EL (cell line): ENCODE measurements at places on chromosomes 12 and 14.

DNA sequence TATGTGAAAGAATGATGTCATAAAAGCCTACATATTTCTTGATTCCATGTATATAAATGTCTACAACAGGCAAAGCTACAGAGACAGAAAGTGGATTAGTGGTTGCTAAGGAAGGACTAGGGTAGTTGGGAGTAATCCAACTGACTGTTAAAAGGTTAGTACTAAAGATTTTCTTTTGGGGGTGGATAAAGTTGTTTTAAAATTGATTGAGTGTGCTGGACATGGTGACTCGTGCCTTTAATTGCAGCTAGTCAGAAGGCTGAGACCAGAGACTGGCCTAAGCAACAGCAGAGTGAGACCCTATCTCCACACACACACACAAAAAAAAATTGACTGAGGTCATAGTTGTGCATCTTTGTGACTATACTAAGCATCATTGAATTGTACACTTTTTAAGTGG lies 234.3 kb downstream of the C12orf50 start:
- no peak for DNase-seq

- DNase-seq, result no peak
Measured at GRCh38 chr12:71546322-71546861, 106.8 kb downstream of the LGR5 start.

DNA sequence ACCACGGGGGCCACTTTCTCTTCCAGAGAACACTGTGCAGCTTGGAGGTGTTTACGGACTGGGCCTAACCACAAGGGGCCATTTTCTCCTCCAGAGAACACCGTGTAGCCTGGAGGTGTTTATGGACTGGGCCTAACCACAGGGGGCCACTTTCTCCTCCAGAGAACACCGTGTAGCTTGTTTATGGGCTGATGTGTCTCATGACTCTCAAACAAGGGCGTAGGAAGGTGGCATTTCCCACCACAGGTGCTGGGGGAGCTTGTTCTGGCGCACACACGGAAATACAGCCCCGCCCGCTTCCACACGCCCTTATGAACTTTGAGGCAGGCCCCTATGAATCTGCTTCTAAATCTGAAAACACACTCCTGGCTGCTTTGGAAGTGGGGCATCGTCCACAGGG lies 174.6 kb upstream of the SFSWAP start:
- DNase-seq, result no peak

GRCh38 chr14:100140452-100141078 lies 18.9 kb downstream of the DEGS2 start:
- DNase-seq, result no peak

- no peak for DNase-seq
Measured at GRCh38 chr14:103296987-103297386, 37.0 kb upstream of the EIF5 start.

- DNase-seq, result no peak
Measured at GRCh38 chr12:111102102-111102739, 181.8 kb upstream of the MYL2 start.

GRCh38 chr12:68490476-68490875 lies 120.2 kb upstream of the RAP1B start:
- DNase-seq, result no peak

DNA sequence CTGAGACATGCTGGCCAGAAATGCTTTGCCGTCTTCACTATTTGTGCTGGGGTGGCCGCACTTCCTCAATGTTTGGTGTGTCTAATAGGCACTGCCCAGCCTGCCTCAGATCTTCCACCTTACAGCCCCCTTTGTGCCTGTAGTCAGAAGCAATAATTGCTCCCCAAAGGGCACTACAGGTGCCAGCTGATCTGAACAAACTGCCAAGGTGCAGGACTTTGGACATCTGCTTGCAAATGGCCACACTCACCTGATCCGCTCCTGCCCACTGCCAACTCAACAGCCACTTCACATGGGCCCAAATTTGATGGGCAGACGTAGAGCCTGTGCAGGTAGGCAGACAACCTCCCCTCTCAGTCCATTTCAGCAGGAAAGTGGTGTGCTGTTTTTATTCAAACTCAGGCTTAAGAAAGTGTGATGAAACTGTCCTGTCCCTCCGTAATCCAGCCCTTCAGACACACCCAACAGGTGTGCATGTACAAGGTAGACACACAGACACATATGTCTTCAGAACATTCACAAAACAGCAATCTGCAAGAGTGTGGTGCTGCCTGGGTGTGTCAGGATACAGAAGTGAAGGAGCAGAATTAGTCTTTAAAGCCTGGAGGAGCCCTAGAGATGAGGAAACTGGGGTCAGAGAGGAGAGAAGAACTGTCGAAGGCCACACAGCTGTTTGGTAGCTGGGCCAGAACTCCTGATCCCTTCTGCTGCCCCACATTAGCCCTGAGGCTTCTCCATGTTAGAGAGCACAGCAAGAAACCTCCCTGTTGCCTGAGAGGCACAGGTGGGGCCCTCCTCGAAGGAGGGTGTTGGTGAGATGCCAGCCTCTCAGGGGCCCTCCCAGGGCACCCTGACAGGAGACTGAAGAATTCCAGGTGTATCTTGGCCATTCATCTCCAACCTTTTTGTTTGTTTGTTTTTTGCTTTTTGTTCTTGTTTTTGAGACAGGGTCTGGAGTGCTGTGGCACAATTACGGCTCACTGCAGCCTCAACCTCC lies 4.4 kb upstream of the KRT75 start:
- DNase-seq, result no peak
